ENCODE measurements at places on chromosomes 11 and 22.

DNA sequence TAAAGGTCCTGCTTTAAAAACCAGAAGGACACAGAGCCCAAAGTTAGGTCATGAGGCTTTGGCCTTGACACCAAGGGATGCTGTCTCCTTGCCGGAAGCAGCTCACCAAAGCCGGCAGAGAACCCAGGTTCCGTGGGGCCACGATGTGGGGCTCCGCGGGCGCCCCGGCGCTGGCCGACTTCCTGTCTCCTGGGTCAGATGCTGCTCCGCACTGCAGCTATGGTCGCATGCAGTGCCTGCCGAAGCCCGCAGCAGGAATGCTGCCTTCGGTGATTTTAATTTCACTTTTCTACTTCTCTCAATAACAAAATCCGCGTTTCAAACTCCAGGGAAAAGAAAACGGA lies 454 bp upstream of the OTUB1 start:
- DNase-seq: peak; percentile 71

GRCh38 chr22:33188326-33188725 lies 130.1 kb upstream of the SYN3 start:
- no peak for DNase-seq

GRCh38 chr22:47457509-47458300 lies 695.3 kb downstream of the TBC1D22A start:
- DNase-seq: no peak

- no peak for DNase-seq
Observed at GRCh38 chr11:117662255-117662654, 134.8 kb downstream of the DSCAML1 start.

- no peak for DNase-seq
Observed at GRCh38 chr11:77163271-77163670, 35.2 kb downstream of the MYO7A start.

GRCh38 chr11:3627291-3627690 lies 14.5 kb downstream of the ART5 start:
- no peak for DNase-seq

- no peak for DNase-seq
Observed at GRCh38 chr11:73797457-73797856, 9.8 kb downstream of the MRPL48 start.

DNA sequence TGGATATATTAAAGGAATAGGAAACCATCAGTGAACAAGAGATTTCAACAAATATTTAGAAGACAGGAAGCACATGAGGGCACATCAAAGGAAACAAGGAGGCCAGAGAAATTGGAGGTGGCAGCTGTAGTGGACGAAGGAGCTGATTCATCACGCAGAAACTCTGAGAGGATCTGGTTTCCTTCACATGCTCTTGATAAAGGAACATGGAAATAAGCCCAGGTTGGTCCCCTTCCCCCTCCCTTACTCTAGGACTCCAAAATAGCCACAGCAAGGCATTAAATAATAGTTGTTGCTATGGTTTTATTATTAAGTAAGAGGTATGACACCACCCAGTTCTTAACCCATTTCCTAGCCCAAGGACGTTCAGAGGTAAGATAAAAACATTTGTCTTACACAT lies 11.3 kb downstream of the IZUMO1R start:
- DNase-seq: no peak

DNA sequence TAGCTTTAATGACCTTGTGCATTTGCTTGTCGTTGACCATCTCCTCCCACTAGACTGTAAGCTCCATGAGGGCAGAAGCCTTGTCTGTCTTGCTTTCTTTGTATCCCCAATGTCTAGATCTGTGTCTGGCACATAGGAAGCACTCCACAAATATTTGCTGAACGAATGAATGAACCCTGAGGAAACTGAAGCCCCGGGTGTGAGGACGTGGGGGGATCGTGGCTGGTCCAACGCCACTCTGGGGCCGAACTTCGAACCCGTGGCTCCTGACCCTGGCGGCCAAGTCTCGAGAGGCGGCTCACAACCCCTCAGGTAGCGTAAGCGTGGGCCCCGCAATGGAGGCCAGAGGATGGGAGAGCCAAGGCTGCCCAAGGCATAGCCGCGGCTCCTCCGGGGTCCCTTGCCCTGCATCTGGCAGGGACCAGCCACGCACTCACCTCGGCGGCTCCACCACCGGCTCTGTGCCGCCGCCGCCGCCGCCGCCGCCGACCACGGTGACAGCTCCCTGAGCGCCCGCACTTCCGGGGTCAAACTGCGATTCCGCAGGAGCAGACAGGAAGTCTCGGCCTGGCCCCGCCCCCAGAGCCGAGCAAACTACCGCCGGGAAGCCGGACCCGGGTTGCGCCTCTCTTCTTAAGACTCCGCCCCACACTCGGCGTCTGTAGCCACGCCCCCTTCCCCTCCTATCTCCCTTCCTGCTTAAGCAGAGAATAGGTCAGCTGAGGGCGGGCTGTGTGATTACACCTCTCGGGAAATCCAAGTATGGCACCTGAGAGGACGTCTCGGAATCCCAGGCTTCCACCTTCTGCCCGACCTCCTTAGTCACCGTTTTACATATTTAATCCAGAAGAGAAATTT lies at the start of gene ASCC2:
Gene ASCC2 (minus strand): TSS at position 534 of the 858 bp plus-strand sequence. CDS start 5,949 bp downstream, outside the sequence.
- peak; percentile 99 for DNase-seq

- DNase-seq: no peak
Observed at GRCh38 chr11:10499874-10500601, 40.9 kb downstream of the RNF141 start.

GRCh38 chr11:78402847-78403246 lies 14.8 kb downstream of the GAB2 start:
- no peak for DNase-seq

DNA sequence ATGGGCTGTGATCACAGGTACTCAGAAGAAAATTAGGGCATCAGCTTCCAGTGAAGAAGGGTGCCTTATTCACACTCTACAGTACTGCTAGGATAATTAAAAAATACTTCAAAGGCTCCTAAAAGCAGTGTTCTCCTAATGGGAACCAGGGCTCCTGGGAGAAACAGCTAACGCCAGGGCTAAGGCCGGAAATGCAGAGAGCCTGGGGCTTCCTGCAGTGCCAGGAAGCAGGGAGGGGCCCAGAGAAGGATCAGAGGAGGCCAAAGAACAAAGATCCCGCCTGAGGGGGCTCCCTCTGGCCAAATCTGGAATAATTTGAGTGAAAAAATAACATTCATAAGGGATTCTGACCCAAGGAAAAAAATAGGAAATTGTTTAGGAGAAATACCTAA lies 27.5 kb downstream of the TOLLIP start:
- DNase-seq: no peak

DNA sequence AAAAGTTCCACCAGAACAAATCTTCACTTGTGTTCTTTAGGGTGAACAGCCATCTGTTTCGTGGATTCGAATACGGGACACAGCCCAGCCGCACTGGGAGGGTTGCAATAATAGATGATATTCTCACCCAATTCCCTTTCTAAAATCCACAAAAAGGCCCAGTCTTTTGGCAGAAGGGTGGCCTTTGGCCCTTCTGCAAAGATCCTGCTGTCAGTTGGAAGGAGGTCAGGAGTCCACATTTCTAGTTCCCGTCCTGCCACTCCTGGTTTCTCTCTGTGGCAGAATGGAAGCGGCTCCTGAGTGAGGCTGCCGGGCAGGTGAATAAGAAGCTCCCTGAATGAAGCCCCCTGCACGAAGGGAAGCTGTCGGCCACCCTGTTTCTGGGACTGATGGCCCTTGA lies 11.2 kb upstream of the LINC01488 start:
- no peak for DNase-seq

GRCh38 chr22:50399751-50400331 lies 56.7 kb downstream of the PPP6R2 start:
- no peak for DNase-seq

GRCh38 chr11:117039900-117040299 lies 58.3 kb downstream of the SIK3 start:
- no peak for DNase-seq

DNA sequence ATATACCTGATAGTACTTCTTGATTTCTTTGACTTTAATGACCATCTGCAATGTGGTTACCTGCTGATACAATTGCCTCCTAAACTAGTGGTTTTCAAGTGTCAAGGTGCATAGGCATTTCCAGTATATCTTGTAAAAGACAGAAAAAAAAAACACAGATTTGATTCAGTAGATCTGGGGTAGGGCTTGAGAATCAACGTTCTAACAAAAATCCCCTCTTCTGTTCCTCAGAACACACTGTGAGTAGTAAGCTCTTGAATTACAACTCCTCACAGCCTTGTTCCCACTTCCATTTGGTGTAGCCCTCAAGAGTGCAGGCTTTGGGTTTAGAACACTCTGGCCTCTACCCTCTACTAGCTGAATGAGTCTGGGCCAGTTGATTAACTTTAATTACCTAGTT lies 78.0 kb upstream of the CTSC start:
- DNase-seq: no peak

- DNase-seq: no peak
Observed at GRCh38 chr11:20739107-20739506, 69.7 kb downstream of the NELL1 start.

DNA sequence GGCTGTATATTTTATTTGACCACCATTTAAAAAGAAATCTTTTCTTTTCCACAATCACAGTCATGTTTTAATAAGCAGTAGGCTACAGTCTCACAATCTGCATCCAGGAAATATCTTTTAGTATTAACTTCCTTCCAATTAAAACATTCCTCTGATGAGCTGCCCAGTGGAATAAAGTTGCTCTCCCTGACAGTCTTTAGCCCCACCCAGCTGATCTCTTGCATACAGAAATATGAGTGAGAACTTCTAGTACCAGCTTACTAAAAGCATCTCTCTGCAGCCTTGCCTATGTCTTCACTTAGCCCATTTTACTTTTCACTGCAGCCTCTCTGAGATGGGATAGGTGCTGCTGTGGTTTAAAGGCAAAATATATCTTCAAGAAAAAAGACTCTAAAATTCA lies 143.4 kb upstream of the ANO3 start:
- DNase-seq: no peak

DNA sequence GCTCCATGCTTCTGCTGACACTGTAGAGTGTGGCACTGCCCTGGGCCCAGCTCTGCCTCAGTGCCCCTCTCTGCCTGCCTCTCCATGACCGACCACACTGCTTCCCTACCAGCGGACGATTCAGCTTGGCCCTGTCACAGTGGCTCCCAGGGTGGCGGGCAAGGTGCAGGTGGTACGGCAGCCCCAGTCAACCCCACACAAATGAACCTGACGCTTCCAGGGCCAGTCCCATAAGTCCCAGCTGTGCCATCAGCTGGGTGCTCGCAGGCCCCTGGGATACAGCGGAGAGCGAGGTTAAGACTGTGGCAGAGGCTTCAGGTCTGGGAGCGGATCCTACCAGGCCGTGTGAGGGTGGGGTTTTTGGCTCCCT lies 134.8 kb downstream of the LDLRAD3 start:
- no peak for DNase-seq

DNA sequence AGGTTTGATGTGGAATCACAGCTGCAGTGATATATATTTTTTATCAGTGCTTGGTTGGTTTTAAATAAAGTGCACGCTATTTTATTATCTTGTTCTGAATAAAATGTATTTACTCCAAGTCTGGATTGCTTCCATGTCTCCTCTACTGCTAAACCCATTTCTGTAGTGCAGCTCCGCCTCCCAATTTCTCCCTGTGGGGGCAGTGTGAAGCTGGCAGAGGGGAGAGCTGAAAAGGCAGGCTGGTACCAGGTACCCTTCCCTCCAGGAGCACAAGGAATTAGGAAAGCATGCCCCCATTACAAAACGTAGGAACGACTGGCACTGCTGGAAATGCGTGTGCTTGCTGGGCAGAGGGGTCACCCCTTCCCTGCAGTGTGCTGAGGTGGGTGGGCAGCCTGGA lies 934 bp upstream of the TMEM132A start:
- DNase-seq: no peak

DNA sequence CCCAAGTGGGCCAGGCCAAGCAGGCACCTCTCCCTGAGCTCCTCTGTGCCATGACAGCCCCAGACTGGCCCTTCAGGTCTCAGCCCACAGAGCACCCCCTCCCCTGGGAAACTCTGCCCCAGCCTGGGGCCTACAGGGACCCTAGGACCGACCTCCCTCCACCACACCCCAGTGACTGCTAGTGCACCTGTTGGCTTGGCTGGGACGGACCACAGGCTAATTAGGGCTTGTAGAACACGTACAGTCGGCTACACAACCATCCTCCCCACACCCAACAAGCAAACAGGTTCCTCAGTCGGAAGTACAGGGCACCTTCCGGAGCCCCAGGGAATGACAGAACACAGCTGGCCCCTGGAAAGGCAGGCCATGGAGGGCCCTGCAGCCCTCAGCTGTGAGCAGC lies 4.3 kb downstream of the SBF1 start:
- DNase-seq: no peak

DNA sequence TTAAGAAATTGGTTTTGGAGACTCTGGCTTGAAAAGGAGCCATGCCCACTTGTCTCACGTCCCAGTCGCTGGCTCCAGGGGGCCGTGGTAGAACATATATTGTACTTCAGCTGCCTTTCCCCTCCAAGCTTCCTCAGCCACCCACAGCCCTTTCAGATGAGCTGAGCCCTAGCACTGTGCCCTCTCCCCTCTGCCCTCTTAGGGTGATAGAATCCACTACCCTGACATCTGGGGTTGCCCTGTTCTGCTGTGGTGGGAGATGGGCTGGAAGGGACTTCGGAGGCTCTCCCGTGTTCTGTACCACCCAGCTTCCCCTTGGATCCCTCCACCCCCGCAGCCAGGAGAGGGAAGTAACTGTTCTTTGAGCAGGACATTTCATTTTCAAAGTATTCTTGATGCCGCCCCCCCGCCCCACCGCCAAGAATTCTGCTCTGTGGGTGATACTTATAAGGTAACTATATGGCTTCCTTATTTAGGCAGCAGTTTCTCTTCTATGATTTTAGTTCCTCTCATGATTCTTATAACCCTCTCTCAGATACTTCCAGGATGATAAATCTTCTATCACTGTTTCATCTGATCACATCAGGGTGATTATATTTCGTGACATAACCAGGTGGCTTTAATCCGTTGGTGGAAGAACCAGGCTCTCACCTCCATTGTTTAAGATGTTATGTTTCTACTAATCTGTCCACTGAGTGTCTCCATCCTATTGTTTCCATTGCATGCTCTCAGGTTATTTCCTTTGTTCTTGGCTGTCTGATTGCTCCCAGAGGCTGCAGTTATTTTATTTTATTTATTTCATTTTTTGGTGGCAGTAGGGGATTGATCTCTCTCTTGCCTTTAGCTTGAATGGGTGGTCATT lies 24.1 kb downstream of the ZBTB16 start:
- no peak for DNase-seq

DNA sequence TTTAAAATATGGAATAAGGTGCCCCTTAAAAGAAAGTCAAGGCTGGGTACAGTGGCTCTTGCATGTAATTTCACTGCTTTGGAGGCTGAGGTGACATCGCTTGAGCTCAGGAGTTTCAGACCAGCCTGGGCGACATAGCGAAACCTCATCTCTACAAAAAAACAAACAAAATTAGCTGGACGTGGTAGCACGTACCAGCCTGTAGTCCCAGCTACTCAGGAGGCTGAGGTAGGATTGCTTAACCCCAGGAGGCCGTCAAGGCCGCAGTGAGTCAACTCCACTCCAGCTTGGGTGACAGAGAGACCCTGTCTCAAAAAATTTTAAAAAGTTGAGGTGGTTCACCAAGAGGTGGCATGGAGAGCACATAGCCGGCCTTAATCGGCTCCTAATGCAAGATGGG lies 17.7 kb upstream of the ADORA2A start:
- no peak for DNase-seq

GRCh38 chr11:27158456-27159334 lies 118.1 kb downstream of the BBOX1 start:
- no peak for DNase-seq
